ENCODE measurements at places on chromosomes 6 and 20.

GRCh38 chr6:153852034-153852433 is 187.0 kb upstream of the OPRM1 start:
- no peak for DNase-seq

DNA sequence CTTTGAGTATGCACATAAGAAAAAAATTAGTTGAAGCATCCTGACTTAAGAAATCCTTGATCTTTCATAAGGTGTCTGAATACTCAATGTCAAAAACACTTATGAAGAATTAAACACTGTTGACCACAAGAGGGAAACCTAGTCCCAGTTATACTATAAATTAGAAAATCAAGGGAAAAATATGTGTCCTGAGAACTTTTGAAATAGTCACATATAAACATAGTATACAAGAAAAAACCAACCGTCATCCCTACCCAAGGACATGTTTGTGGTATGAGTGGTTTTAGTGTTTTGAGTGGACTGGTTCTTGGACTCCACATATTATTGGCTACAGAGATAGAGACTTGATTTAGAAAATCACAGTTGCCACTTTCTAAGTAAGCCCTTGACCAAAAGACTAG is 7.6 kb upstream of the HLA-DRA start:
- DNase-seq = no peak

- DNase-seq = no peak
These were observed 7.7 kb downstream of the BRPF3 start for GRCh38 chr6:36204068-36204753.

GRCh38 chr6:137269803-137270202 is 50.6 kb upstream of the IFNGR1 start:
- no peak for DNase-seq

GRCh38 chr6:92826633-92827032 is 592.7 kb downstream of the EPHA7 start:
- no peak for DNase-seq

DNA sequence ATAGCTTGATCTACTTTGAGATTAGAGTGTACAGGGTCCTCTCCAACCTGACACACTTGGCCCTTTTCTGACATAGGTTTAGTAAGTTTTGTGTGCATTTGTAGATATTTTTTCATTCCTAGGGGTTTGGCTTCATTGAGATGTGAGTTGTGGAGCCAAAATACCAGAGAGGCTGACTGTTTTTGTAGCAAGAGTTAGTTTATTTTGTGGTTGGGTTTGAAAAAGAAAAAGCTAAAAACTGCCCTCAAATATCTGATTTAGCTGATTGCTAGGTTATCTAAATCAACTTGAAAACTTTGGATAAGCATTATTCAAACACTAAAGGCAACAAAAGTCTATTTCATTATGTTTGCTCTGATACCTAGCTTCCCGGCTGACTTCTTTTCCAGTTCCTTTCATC is 164.7 kb upstream of the CENPW start:
- no peak for DNase-seq

GRCh38 chr6:76326871-76327270 is 254.4 kb upstream of the IMPG1 start:
- DNase-seq = no peak
